ENCODE measurements at places on chromosomes 11 and 22.

DNA sequence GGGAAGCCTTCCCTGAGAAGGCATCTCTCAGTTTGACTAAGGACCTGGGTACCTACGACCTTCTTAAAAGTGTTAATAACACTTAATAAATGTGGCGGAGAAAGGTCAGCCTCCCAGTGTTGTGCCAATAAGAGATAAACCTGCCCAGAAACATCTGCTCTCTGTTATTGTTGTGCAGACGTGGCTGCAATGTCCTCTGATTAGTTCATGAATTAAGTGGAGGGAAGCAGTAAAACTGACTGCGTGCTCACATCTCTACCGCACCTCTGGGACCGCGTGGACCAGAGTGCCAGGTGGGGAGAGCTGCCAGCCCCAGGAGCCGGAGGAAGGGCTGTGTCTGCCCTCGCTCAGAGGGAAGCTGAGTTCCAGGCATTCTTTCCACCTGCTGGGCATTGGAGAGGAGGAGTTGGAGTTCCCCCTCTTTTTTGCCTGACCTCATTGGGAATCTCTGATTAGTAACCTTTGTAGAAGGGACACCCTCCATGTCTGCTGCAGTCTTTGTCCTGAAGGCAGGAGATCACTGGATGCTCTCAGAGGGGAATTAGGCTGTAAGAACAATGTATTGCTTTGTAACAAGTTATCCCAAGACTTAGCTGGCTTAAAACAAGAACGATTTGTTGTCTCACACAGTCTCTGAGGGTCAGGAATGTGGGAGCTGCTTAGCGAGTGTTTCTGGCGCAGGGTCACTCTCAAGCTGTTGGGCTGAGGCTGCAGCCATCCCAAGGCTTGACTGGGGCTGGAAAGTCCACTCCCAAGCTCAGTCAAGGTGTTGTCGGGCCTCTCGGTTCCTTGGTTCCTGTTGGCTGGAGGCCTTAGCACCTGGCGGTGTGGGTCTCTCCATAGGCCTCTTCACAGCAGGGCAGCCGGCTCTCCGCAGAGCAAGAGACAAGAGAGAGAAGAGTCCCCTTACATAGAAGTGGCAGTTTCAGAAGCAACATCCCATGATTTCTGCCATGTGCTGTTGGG, 247.6 kb upstream of the TBCEL start:
- no peak for DNase-seq

GRCh38 chr11:118910309-118911112, 15.2 kb downstream of the BCL9L start:
- no peak for DNase-seq

- DNase-seq: no peak
These were observed 2.7 kb downstream of the RBM14 start for GRCh38 chr11:66619080-66619554.

- no peak for DNase-seq
These were observed 43.4 kb upstream of the MICAL2 start for GRCh38 chr11:12066799-12067508.

DNA sequence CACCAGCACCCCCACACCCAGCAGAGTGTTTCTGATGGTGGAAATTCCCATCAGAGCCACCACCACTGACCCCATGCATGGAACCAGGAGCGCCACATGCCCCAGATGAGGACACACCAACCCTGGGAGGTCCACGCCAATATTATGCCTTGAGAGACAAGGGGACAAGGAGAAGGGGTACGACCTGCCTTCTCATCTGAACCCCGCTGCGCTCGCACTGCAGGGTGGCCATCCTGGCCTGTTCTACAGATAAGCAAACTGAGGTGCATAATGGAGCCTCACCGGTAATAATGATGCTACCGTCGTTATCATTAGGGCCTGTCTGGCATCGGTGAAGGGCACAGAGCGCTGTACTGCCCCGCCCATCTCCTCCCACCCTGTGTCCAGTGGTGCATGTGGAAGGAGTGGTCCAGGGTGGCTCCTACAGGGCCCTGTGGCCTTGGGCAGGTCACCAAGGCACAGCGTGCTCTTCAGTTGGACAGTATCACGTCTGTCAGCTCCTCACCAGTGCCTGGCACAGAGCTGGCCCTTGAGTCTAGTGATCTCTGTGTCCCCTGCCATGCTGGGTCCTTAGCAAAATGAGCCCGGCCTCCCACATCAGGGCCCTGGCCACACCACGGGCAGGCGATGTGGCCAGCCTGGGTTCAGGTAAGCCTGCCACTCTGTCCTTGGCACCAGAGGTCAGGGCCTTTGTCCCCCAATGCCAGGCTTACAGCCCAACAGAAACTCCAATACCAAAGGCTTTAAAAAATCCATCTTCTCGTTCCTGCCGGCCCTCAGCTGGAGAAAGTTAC, 92.2 kb downstream of the PHF21B start:
- no peak for DNase-seq

DNA sequence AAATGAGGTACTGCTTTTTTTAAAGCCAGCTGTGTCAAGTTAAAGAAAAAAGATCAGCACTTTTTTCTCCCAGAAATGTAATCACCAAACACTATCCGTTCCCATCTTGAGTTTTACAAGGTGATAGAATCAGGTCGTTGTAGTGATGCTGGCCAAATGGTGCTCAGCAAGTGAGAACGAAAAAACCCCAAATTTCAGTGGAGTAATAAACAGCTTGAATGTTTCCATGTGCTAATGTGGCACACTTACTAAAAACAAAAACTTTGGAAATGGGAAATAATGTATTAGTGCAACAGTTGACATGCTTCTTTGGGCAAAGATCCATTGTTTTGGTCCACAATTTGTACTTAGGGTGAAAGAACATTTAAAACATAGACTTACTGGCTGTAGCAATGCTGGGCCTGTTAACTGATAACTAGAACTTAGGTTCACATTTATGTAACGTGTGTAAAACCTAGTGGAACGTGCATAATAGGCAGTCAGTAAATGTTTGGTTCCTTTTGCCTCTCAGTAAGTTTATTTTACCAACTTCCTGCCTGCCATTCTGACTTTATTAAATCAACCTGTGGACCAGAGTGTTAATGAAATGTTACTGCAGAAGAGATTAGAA, 15.4 kb upstream of the GDPD4 start:
- DNase-seq: no peak

GRCh38 chr11:14974515-14975251, 2.5 kb upstream of the CALCA start:
- DNase-seq: no peak

DNA sequence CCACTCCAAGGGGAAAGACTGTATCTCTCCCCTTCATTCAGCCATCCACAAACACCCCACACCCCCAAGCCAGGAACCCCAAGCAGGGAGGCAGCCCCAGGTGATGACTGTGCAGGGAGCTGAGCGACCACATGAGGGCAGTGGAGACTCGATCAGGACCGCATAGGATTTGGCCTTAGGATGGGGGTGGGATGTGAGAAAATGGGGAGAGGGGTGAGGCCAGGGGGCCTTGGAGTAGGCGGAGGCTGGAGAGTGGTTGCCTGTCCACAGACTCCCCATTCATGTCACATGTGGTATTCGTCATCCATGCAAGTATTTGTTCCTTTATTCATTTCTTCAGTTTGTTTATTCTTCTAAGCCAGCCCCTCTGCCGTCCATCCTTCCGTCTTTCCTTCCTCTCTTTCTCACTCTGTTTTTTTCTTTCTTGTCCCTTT, 2.7 kb upstream of the RHOD start:
- no peak for DNase-seq

DNA sequence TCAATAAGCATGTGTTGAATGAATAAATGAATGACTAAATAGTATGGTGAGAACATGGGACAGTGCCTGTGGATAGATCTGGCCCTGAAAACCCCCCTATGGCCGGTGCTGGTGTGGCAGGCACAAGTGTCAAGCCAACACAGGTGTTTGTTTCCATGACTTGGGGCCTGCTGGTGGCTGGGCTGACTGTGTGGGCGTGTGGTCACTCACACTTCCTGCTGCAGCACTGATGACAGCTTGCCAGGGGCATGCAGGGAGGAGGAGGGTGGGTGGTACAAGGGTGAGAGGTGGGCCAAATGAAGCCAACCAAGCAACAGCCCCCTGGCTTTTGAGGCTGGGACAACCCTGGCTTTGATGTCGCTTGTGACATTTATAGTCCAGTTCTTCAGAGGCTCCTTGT, 30.3 kb upstream of the ABCC8 start:
- DNase-seq: no peak

- DNase-seq: no peak
These were observed 44.6 kb downstream of the NFAM1 start for GRCh38 chr22:42387631-42388030.

DNA sequence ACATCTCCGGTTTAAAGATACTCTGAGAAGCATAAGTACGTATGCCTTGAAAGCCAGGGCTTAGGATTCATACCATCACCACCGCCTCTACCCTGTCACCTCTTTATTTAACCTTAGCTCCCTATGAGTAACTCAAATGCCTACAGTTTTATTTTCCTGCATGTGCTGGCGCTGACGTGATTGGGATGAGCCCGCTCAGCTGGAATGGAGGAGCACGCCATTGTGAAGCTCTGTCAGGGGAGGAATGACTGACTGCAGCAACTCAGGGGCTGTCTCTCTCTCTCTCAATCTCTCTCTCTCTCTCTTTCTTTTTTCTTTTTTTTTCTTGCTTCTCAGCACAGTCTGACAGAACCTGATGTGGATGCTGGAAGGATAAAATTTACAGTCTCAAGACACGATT, 12.4 kb downstream of the CAVIN3 start:
- no peak for DNase-seq

GRCh38 chr11:61482513-61482912, 26.0 kb upstream of the LRRC10B start:
- no peak for DNase-seq

GRCh38 chr11:492427-493226, 14.4 kb downstream of the RNH1 start:
- DNase-seq: no peak

DNA sequence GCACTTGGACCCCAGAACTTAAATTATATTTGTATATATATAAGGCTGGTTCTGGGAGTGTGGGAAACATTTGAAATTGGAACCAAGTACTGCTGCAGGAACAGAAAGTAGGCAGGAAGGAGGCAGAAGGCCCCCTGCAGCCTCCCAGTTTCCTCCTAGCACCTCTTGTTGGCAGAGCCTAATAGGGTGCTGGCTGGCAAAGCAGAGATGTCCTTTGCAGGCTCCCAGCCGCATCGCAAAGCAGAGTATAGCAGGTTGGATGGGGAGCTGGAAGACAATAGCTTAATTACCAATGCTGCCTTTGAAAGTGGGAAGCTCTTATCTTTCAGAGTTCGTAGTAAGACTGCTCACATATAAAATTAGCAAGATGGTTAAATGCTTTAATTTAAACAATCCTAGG, 370.8 kb upstream of the C11orf87 start:
- DNase-seq: no peak

- no peak for DNase-seq
These were observed 36.4 kb downstream of the DKK3 start for GRCh38 chr11:11971906-11972547.

- no peak for DNase-seq
These were observed 7.9 kb downstream of the ATG16L2 start for GRCh38 chr11:72821920-72822799.

DNA sequence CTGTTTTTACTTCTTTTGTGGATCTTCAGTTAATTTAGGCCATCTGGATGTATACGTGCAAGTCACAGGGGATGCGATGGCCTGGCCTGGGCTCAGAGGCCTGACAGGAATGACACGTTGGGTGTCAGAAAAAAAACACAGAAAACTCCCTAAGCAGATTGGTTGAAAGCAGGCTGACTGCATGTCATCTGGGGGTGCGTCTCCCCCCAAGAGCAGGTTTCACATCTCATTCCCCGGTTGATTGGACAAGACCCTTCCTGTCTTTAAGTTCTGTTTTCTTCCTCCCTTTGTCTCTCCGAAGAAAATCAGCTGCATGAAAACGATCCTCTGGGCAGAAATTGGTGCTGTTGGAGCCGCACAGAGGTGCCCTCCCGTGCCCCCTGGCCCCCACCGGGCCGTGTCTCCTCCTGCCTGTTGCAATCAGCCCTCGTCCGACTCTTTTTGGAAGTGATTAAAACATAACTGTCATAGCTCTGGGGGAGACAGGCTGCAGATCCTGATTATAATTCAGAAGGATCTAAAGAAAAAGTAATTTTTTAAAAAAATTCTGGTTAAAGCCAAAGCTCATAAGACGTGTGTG, 71.8 kb upstream of the PARVG start:
- DNase-seq: no peak

- DNase-seq: no peak
These were observed 499.9 kb downstream of the NTM start for GRCh38 chr11:131870305-131870704.

DNA sequence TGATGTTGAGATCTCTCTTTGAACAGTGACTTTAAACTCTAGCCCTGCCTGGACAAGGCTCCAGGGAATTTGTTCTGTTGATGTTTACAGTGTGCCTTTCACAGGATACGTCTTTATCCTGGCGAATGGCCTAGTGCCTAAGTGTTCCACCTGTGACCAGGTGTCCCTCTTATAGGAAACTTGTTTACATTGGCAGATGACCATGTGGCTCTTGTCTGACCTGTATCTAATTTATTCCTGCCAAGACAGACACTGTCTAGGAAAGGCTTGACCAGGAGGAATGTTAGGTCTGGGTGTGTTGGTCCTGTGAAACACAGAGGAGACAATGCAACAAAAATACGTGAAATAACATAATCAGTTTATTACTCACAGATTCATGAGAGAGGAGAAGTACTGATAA, 875.6 kb downstream of the METTL15 start:
- DNase-seq: no peak

GRCh38 chr22:19879643-19879991, 24.9 kb upstream of the GNB1L start:
- DNase-seq: no peak

GRCh38 chr11:19201737-19202605, at the start of gene CSRP3:
Gene CSRP3 (minus strand): TSS chr11:19201983. CDS start chr11:19192448, 9,535 bp downstream.
- DNase-seq: no peak

GRCh38 chr11:40302669-40303068, 1156.8 kb downstream of the LRRC4C start:
- DNase-seq: no peak

- no peak for DNase-seq
These were observed 47.5 kb upstream of the RASSF10 start for GRCh38 chr11:12961615-12962014.

DNA sequence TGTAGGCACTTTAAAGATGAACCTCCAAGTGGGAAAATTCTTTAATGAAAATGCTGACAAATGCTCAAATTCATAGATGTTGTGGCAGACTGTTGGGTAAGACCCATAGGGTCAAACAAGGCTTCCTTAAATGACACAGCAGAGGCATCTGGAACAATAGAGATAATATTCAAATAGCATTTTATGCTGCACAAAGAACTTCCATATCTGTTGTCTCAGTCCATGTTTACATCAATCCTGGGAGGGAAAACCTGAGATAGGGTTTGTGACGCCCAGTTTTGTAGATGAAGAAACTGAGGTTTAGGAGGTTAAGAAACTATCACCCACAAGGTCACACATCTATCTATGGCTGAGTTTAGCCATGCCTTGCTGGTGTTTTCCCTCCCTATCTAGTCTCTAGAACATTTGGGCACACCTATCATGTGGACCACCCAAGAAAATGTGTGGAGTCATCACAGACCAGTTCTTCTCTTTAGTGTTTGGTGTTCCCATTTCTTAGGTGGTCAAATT, 106.4 kb downstream of the EHF start:
- DNase-seq: no peak

- DNase-seq: no peak
These were observed 104.3 kb downstream of the KCNQ1 start for GRCh38 chr11:2549080-2549479.

GRCh38 chr11:107151158-107151557, 132.9 kb upstream of the GUCY1A2 start:
- no peak for DNase-seq

Data from esophagus squamous epithelium (tissue), 5 donors.